Naive thymus-derived CD4-positive, alpha-beta T cell (primary cell): ENCODE measurements at places on chromosomes 5 and 9.

GRCh38 chr9:102237520-102237919, 499.1 kb upstream of the GRIN3A start:
- DNase-seq, result no peak

- no peak for DNase-seq
Measured at GRCh38 chr9:18994263-18994916, 38.6 kb downstream of the SAXO1 start.

DNA sequence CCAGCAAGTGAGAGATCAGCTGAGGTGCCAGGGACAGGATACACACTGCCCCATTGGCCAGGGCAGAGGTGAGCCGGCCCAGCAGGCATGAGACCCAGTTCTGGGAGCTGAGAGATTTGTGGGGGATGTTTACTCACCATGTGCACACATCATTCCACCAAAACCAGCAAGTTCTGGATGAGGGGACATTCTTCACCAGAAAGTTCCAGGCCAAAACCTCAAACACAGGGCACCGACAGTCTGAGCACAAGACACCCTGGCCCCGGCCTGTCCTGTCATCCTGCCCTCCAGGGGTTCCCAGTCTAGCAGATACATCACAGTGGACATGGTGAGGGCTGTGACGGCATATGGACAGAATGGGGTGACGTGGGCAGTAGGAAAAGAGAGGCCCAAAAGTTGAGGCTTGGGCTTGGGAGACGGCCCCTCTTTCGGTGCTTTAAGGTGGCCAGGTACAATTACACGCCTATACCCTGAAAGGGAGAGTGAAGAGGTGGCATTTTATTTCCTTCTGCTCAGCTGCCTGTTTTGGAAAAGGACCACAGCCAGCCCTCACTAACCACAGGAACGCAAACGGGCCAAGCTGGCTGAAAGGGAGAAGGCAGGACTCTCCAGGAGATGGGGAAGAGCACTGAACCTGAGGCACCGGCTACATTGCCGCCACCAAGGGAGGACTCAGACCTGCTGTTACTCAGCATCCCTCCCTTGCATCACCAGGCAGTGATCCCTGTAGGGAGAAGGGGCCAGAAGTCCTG, 64.0 kb downstream of the SHB start:
- no peak for DNase-seq

DNA sequence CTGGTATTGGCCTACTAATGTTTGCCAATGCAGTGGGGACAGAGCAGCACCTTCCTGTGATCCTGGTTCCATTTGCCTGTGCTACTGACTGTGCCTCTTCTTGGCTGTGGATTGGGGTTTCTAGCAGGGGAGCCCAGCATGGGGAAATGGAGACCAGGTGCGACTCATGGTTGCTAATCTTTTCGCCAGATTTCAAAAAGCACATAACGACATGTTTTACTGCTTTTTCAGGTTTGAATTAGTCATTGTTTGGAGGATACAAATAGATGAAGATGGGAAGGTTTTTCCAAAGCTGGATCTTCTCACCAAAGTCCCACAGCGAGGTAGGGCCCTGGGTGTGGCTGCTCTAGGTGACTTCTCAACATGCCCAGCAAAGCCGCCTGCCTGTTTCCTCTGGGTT, 57.6 kb downstream of the IPPK start:
- no peak for DNase-seq

GRCh38 chr5:138661291-138661960, 86.2 kb upstream of the HSPA9 start:
- no peak for DNase-seq

DNA sequence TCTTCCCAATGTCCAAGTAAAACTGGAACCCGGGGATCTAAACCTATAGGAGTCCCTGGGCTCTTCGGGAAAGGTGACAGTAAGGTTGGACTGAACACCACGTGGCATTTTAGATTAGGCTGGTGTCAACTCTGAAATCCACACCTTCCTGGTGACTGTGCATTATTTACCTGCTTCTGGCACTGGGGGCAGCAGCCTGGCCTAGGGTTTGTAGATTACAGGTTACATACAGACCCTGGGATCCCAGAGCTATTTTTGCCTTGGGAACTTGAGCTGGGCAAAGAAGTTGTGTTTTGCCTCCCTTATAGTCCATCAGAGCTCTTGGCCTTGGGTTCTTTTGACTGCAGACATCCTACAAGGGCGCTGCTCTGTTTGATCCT, 173.2 kb downstream of the DAB2IP start:
- DNase-seq, result no peak

DNA sequence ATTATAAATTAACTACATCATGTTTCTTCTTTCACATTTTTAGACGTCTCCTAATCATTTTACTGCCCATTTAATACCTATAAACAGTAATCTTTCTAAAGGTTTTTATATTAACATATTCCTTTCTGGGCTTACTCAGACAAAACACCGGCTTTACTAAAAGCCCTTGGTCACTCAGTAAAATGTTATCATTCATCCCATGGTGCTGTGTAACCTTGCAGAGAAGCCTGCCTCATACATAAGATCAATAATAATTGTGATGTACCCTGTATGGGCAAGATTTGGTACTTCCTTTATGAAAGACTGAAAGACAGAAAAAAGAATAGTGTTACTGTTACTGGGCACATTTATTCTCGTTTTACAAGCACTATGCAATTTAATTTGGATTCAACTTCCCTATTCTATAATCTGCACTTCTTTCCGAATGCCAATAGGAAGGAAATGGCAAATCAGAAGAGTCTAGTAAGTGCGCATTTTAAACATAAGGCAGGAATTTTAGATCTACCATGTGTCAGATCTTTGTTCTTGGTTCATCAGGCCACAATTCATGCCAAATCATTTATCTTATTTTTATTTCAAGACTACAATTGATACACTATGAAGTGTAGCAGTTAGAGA, 522.2 kb downstream of the CSNK1G3 start:
- no peak for DNase-seq

GRCh38 chr9:20681467-20681866, 2.6 kb upstream of the FOCAD start:
- no peak for DNase-seq

DNA sequence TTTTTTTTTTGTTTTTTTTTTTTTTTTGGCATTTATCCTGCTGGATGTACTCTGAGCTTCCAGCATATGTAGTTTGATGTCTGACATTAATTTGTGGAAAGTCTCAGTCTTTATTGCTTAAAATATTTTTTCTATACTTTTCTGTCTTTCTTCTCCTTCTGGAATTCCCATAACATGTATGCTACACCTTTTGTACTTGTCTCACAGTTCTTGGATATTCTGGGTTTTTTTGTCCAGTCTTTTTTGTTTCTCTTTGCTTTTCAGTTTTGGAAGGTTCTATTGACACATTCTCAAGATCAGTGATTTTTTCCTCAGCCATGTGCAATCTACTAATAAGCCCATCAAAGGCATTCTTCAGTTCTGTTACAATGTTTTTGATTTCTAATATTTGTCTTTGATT, 19.4 kb upstream of the RFK start:
- DNase-seq, result no peak
